Lung (tissue), 17 donors: ENCODE measurements at places on chromosomes 4 and X.

DNA sequence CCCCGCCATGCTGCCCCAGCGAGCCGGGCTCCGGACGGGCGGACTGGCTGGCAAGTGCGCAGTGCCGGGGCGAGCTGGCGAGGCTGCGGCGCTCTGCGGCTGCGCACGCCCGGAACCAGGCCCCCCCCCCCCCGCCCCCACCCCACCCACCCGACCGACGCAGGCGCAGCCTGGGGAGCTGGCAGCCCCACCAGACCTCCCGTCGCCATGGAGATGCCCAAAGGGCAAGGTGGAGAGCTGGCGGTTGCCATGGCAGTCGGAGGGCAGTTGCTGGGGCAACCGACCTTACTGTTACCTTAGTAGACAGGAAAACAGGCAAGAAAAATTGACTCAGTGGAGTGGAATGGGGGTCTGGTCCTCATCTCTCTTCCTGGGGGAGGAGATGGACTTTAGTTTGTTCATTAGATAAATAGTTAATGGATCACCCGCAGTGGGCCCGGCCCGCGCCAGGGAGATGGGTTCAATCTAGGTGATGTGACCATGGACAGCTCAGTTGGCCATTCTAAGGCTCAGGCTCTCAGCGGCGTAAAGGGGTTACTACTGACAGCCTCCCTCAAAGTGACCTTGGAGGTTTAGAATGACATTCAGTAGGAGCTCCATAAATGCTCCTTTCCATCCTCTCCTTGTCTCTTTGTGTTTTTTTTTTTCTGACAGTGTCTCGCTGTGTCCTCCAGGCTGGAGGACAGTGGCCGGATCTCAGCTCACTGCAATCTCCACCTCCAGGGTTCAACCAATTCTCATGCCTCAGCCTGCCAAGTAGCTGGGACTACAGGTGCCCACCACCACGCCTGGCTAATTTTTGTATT is at the start of gene PCSK1N:
Gene PCSK1N (minus strand): TSS at position 87 of the 806 bp plus-strand sequence. CDS start 78 bp downstream, at position 9.
- DNase-seq, result no peak

- no peak for DNase-seq
Measured at GRCh38 chr4:6319530-6320150, 50.0 kb downstream of the WFS1 start.

GRCh38 chr4:189202869-189203271 is 737.8 kb upstream of the FRG1 start:
- peak; percentile 20 for DNase-seq

DNA sequence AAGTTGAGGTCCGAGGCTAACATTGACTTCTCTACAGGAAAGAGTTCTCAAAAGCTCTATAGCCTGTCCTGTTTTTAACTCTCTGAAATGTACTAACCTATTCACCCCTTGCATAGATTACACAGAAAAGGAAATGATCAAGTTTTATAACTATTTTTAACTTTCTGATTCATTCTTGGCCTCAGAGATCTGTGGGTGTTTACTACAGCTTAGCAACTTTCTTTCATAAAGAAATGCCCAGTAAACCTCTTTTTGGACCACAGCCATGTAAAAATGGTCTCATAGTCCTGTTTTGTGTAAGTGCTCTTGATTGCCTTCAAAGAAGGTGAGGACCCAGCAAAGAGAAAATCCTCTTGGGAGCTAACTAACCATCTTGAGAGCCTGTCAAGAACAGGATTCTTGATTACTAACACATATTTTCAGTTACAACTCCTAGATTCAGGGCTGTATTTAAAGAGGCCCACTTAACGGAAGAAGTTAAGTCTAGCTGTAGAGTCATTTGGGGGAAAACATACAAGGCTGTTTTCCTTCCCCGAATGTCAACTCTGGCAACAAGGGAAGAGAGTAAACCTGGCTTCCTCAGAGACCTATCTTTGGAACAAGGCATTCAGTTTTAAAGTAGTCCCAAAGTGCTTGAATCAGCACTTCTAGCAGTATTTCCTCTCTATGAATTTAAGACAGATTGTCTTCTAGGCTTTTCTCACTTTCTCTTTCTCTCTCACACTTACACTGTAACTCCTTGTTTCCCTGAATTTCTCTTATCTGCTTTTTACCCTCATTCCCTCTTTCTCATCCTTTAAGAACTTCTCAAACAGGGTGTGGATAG is 78.2 kb downstream of the IL21 start:
- DNase-seq, result no peak

DNA sequence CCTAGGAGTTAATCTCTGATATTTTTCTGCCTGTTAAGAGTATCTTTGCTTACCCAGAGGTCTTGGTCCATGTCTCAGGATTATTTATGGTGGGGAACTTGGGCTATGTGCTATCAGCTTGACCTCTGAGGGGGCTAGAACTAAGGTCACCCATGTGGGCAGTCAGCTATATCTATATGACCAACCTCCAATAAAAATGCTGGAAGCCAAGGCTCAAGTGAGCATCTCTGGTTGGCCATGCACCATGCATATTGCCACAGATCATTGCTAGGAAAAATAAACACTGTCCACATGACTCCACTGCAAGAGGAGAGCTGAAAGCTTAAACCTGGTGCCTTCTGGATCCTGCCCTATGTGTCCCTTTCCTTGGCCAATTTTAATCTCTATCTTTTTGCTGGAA is 196.5 kb upstream of the SLC7A11 start:
- no peak for DNase-seq

GRCh38 chr4:31974490-31975002 is 1254.4 kb downstream of the PCDH7 start:
- DNase-seq, result no peak

DNA sequence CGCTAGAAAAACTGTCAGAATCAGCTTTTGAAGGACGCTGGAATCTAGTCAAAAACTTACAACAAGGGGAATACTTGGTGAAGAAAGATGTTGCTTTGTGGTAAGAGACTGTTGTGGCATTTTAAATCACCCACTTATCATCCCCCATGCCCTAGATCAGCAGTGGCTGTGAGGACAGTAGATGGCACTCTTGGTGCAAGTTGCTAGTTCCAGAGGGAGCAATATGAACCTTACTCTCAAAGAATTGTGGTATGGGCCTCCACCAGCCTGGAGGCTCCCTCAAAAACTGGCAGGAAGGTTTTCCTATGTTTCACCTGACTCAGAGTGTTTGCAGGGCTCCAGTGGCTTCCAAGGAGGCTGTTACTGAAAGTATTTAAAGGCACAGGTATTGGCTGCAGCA is 37.7 kb upstream of the SLC16A2 start:
- peak; percentile 49 for DNase-seq

DNA sequence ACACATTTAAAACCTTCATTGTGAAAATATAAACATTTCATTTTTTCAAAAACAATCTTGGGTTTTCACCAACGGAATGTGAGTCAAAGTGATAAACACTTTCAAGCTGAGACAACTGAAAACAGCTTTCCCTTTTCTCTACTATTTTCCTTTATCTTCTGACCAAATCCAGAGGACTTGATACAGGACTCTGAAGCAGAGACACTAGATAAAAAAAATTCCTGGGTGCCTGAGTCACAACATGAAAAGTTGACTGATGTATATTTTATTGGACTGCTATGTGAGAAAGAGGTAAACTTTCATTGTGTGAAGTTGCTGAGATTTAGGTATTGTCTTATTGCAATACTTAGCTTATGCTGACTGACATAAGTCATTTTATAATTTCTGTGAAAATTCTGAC is 411.2 kb downstream of the SPOCK3 start:
- DNase-seq, result no peak

DNA sequence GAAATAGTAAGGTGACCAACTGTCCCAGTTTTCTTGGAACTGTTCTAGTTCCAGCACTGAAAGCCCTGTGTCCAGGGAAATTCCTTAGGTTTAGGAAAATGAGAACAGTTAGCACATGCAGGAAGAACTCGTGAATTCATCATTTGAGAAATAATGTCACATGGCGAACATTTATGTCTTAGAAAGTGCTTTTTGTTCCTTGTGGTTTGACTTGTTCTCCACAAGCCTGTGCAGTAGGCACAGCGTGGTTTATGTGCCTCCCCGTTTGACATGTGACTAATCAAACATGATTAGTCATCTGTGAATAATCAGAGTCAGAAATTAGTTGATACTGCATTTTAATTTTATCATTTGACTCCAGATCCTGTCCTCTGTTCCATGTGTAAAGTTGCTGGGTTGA is 556.0 kb upstream of the CPEB2 start:
- DNase-seq, result no peak

GRCh38 chr4:1830234-1830633 is 25.7 kb downstream of the LETM1 start:
- DNase-seq, result no peak
